ENCODE measurements at places on chromosomes 3 and 15.

DNA sequence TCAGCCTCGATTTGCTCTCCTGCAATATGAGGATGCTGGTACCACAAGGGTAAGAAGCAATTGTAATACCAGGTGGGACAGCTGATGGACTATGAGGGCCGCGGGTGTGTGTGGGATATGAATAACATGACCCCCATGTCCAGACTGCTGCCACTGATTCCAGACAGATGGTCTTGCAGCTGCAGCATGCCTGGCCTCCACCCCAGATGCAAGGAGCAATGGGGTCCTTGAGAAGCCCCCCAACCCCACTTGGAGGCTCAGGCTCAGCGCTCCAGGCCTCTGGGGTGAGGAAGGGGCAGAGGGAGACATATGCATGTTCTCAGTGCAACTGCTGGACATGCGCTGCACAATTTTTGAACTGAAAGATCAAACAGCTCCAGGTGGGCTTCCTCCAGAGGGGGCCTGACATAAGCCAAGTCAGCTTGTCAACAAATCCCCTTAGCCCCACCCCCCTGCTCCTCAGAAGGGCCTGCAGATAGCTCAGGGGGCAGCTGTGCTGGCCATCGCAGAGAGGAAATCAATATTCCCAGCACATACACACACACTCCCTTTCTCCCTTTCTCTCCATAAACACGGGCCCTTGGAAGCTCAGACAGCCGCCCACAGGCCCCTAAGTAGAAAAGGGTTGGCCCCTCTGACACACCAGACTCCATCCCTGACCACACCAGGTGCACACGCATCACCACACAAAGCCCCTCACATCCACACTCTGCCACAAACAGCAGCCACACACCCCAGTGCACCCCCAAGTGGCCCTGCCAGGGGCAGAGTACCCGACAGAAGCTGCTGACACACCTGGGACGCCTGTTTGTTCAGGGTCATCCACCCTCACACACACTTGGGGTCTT, 107.0 kb downstream of the IQSEC1 start:
- DNase-seq: no peak

GRCh38 chr3:159818997-159819500, 169.6 kb upstream of the IL12A start:
- DNase-seq: no peak

DNA sequence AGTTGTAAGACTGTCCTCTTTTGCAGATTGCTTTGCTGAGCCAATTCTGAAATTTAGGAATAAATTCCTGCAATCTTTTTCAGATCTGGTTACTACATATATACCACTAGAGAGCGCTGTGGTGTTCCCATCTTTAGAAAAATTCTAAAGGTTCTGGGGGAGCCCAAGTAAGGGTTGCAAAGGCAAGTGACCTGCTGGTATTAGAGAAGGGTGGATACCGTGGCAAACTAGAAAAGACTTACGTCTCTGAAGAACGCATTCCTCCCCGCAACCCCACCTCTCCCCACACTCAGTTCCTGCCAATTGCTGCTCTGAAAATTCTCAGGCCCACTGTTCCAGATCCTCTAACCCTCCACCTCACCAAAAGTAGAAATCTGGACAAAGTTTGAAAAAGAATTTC, 48.5 kb downstream of the EFHB start:
- DNase-seq: no peak

DNA sequence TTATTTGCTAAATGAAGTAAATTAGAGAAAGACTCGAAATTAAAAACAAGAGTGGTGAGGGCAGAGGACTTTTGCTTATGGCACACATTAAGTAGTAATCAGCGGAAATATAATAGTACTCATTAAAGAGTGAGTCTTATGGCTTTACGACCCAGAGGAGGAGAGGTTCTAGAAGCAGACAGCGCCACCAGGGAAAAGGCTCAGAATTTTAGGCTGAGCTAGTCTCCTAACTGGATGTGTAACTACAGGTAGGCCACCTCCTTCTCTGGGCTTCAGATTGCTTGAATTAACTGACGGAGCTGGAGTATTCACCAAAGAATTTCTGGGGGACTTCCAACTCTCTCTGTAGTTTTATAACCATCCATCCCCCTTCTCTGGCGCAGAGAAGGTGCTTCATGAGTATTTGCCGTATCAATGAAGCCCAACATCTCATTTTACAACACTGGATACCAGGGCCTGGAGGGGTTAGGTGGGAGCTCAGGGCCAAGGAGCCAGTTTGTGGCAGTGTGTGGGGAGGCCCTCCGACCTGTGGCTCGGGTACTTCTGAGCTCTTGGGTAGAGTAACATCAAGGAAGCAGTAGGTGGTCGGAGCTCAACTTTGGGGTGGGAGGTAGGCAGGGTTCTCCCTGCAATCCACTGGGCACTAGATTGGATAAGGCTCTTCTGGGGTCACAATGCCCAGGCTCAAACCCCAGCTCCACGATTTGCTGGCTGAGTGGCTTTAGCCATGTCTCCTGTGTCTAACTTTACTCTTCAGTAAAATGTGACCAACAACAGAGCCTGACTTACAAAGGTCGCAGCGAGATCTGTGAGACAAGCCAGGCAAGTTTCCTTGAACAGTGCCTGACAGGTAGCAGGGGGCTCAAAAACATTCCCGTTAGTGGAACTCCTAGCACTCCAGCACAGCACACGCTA, 1.1 kb downstream of the CHCHD4 start:
- DNase-seq: no peak

- no peak for DNase-seq
These were observed 19.6 kb downstream of the LRRFIP2 start for GRCh38 chr3:37154668-37155314.

DNA sequence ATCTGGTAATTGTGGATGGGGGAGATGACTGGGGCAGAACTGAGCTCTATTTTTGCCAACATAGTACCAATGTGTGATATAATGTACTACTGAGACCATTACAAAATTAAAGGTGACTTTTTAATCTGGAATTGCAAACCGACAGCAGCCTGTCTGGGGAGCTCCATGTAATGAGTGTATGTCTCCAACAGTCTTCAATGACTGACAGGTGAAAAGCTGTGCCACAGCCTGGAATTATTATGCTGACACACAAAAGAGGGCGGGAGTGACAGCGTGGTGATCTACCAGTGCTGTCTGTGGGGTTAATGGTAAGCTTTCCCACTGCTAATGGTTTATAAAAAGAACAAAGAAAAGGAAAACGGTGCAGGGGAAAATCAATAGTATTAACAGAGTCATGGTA, 143.4 kb downstream of the CLSTN2 start:
- no peak for DNase-seq

DNA sequence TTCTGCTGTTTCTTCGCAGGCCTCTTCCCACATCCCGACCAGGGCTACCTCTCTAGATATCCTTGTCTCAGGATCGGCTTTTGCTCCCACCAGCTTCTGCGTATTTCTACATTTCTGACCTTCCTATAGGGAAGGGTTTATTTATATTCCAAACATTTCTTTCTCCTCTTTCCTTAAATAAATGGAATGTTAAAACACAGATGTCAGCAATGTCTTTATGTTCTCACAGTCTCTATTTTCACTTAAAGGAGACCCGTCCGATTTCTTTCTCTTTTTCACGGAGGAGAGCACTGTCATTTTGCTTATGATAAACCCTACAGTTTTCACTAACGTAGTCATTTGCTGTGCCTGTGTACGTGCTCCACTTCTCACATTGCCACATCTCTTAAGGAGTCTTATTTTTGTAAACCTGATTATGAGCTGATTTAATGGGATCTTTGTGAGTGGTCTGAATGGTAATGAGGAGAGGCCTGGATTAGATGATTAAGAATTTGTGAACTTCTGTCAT, 630 bp downstream of the KIF15 start:
- no peak for DNase-seq

- no peak for DNase-seq
These were observed 42.6 kb upstream of the DUSP7 start for GRCh38 chr3:52099001-52099401.

GRCh38 chr15:56927816-56928215, 9.4 kb downstream of the TCF12 start:
- DNase-seq: no peak

- DNase-seq: no peak
These were observed 459.4 kb downstream of the GBE1 start for GRCh38 chr3:81302045-81302444.

GRCh38 chr3:123757281-123757940, 126.7 kb downstream of the MYLK start:
- no peak for DNase-seq

DNA sequence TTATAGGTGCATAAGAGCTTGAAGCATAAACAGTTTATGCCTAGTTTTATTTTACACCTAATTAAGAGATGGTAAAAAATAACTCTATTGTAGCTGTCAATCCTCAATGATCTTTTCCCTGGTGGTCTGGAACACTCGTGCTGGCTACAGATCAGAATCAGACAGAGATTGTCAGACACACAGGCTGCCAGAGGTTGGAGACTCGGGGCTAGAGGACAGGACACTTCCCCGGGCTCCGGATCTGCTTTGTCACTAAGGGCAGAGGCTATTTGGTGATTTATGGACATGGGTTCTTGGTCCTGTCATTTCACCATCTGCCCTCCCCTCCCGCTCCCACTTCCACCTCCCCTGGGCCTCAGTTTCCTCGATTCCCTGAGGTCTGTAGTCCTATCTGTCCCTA, 16.5 kb upstream of the FAM174B start:
- no peak for DNase-seq

GRCh38 chr15:67784090-67784781, 41.1 kb upstream of the SKOR1 start:
- DNase-seq: no peak

DNA sequence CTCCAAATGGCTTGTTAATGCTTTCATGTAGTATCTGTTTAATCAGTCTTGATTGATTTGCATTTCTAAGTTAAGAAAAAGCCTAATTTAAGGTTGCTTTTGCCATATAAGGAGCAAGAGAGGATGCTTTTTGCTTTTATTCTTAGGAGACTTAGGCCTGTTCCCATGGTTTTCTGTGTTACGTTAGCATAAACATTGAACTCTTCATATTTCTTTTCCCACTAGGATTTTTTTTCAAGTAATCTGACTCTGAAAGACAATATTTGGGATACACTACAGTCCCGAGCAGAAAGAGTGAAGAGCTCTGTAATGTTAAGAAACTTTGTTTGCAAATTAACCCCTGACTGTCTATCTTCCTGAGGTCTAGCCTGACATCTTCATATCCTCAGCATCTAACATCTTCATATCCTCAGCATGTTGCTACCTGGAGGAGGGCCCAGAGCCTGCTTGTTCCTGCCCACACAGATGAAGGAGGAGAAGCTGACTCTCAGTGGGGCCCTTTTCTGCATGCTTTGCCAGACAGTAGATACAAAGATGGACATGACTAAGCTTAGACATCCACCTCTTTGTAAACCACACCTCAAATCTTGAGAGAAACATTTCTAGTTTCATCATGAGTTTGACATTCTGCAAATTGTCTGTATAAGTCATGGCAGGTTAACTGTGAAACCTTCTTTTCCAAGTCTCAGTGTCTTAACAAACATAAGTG, 86.2 kb upstream of the COL6A5 start:
- no peak for DNase-seq

GRCh38 chr3:191461113-191461595, at the start of gene PYDC2:
PYDC2 (plus strand) TSS chr3:191461163; CDS start chr3:191461163, 0 bp downstream.
- no peak for DNase-seq

GRCh38 chr3:120636795-120637401, 40.8 kb downstream of the NDUFB4 start:
- DNase-seq: no peak

DNA sequence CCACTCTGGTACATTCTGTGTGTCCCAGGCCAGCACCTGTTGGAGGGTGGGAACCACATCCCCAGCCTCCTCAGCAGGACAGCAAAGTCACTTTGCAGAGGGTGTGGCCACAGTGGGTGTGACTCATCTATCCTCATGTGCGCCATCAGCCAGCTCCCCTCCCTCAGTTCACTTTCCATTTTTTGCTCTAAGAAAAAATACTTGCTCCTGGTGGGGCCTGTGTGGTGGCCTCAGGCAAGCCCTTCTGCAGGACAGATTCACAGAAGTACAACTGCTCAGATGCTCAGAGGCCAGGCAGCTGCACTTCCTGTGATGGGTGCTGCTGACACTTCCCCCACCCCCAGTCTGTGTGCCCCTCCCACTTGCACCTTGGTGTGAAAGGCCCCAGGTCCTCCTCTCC, 78.3 kb upstream of the ALDH1L1 start:
- DNase-seq: no peak

DNA sequence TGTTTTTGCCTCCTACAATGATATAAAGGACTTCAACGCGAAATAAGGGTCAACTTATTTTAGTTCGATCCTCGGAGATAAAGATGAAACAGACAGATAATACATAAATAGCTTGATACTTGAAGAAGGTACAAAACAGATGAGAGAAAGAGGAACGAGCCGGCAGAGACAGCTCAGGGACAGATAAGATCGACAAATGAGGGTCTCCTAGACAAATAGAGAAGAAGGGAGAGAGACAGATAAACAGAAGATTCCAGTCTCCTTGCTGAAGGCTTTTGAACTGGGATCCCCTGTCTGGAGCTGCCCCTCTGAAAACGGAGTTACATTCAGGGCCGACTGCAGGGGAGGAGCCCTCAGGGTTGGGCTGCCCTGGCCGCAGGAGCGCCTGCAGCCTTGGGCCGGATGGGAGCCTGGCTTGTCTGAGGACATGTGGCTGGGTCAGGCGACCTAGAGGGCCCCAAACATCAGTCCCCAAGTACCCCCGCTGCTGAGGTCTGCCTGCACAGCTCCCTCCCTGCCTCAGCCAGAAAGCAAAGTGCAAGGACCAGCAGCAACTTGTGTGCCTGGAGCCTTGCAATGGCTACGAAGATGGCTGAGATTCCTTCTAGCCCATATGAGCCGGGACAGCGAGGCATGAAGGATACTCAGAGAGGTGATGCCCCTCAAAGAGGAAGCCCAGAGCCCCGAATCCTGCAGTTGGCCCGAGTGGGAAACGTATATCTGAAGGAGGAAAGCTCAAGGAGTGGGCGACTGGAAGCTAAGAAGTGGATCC, 926 bp upstream of the SKOR1 start:
- DNase-seq: peak; percentile 60

DNA sequence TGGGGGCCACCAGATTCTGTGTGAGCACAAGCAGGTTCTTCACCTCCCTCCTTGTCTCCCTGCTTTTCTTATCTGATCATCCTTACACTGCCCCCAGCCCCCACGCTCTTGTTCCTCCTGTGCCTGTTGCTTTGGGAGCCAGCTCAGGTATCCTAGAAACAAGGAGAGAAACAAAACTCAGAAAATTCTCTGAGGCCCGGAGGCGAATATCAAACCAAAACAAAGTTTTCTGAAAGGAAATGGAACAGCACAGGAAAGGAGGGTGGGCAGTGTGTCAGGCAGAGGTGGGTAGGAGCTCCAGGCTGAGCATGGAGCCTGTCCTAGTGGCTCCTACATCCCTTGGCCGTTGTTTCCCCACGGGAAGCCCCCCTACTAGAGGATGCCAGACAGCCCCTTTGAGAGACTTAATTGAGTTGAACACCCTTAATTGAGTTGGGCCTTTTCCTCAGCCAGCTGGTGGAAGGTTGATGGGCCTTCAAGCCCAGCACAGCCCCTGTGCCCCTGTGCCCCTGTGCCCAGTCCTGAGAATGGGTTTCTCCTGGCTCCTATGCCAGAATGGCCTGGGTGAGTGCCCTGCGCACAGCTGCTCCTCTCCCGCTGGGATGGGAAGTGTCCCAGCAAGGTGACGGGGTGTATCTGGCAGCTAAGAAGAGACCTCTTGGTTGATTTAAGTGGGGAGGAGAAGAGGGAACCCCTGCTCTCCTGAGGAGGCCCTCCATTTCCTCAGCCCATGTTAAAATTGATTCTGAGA, 22.8 kb upstream of the JMJD7 start:
- no peak for DNase-seq

Data from RWPE2 (cell line).